ENCODE measurements at places on chromosomes 7 and 10.

DNA sequence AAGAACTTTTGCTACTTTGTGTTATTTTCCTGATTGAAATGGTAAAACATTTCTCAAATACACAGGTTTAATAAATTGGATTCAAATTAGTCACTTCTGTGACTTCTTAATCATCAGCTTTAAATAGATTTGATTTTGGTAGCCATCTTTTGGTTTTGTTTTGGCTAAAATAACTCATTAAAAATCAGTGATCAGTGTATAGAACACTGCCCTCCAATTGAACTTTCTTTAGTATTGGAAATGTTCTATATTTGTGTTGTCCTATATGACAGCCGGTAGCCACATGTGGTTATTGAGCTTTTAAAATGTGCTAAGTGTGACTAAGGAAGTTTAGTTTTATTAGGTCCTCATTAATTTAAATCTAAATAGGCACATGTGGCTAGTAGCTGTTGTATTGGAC, 50.4 kb downstream of the GLCCI1 start:
- DNase-seq = no peak

GRCh38 chr7:157440346-157441022, 103.7 kb downstream of the DNAJB6 start:
- no peak for DNase-seq

GRCh38 chr10:71694567-71694968, 25.0 kb downstream of the C10orf105 start:
- DNase-seq = no peak

DNA sequence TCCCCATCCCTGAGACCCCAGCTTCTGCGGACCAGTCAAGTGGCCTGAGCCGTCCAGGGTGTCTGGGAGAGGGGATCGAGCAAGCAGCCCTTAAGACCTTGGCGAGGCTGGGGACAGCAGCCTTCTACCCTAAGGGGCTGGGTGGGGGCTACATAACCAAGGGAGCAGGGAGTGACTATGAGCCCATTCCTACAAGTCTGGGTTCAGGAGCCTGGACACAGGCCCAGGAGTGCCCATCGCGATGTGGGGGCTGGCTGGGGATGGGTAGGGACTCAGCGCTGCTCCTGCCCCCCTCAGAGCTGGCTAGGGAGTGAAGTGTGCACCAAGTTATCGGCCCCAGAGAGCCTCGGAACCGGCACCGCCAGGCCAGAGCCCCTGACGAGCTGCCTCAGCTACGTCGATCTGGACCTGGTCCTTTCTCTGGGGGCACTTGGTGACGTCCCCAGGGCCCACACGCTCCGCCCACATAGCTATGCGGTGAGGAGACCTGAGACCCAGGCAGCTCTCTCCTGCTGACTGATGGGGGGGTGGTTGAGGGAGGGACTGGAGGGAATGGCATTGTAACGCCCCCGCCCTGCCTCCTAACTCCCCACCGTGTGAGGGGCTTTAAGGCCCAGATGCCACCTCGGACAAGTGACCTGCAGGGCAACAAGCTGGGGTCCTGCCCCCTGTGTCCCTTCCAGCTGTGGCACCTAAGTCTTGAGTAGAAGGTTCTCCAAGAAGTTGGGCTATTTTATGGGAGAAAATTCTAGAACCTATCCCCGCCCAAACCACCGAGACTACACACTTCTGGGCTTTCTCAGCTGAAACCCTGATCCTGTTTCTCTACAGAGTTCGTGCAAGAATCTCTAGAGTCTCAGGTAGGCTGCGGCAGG, 2.5 kb downstream of the SAP25 start:
- DNase-seq = no peak

GRCh38 chr10:103802081-103802480, 53.3 kb downstream of the SH3PXD2A start:
- DNase-seq = no peak

DNA sequence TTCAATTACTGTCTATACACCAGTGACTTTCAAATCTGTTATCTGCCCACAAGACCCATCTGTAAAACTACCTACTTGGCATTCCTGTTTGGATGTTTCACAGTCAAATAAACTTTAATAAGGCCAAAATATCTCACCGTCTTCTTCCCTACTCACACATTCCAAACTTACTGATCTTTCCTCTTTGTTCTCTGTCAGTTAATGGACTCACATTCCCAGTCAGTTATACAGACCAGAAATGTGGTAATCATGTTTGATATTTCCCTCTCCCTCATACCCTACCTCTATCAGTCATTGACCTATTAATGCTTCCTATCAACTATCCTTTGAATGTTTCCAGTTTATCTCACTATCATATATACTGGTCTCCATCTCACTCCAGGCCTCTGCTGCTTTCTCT, 28.5 kb upstream of the HDAC9 start:
- DNase-seq = no peak

- DNase-seq = no peak
Observed at GRCh38 chr7:33815336-33815735, 90.0 kb upstream of the BMPER start.

- no peak for DNase-seq
Observed at GRCh38 chr7:50863053-50863452, 80.4 kb upstream of the GRB10 start.

GRCh38 chr10:52019077-52019555, 295.0 kb upstream of the DKK1 start:
- DNase-seq = no peak

GRCh38 chr7:30172451-30172850, 37.7 kb downstream of the MTURN start:
- DNase-seq = no peak

GRCh38 chr7:130491841-130492522, at the start of gene MEST:
TSS of gene MEST (plus strand) at chr7:130492085. CDS start at chr7:130492314, 229 bp downstream.
- DNase-seq = no peak

DNA sequence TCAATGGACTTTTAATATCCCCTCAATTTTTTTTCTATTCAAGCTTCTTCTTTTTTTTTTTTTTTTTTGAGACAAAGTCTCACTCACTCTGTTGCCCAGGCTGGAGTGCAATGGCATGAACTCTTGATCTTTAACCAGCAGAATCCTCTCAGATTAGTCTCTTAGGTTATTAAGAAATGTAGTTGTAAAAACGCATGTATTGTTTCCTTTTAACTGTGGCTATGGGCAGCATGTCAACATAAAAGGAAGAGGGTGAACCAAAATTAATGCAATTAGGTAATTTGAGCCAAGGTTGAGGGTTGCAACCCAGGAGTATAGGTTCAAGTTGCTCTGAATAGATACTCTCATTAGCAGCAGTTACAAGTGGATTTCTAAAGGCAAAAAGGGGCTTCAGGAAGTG, 4.3 kb upstream of the GSTO1 start:
- no peak for DNase-seq

GRCh38 chr10:119634219-119634544, 17.0 kb upstream of the BAG3 start:
- no peak for DNase-seq

DNA sequence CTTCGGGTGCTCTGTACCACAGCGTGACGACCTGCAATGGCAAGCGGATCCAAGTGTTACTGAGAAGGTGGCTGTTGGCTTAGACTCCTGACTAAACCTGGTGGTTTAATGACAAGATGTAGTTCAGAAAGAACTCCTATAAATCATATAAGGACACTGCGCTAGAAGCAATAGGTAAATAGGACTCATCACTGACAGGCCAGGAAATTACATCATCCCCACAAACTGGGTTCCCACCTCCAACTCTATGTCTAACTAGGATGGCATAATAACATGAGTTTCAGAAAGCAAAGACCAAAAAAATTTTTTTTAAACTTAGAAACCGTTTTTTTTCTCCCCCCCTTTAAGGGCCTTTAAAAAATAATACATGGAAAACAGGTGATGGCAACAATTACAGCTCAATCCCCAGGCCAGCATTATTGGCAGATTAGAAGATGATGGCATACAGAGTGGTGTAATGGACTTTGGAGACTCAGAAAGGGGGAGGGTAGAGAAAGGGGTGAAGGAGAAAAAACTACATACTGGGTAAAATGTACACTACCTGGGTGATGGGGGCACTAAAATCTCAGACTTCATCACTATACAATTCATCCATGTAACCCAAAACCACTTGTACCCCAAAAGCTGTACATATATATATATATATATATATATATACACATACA, 81.4 kb upstream of the FAM133B start:
- no peak for DNase-seq

DNA sequence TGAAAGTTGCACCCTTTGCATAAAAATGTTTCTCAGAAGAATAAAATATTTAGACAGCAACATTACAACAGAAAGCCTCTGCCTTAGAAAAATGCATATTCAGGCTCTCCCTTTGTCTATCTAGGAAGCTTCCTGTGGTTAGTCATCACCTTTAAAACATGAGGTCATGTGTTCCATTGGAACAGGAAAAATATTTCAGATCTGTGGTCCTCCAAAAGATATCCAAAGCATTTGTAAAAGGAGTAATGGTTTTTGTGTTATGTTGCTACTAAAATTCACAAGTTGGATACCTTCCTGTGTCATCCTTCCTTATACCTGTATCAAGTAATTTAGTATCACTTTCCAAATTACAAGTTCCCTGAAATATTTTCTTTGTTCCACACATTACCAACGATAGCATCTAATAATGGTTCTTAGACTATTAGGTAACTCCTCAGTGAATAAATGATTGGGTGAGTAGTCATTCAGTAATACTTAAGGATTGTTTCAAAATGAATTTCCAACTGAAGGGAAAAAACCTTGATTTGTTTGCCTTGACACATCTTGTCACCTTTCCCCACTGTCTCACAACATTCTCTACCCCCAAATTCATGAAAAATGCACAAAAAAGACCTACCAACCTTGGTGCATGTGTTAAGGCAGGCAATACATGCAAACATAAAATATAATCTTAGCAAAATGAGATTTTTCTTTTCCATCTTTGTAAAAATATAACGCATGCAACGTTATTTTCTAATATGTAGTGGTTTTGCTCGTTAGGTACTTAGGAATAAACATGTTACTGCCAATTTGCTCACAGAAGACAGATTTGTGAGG, 19.7 kb upstream of the RHOBTB1 start:
- DNase-seq = no peak

- DNase-seq = no peak
Observed at GRCh38 chr10:21520949-21521348, 4.5 kb downstream of the SKIDA1 start.

DNA sequence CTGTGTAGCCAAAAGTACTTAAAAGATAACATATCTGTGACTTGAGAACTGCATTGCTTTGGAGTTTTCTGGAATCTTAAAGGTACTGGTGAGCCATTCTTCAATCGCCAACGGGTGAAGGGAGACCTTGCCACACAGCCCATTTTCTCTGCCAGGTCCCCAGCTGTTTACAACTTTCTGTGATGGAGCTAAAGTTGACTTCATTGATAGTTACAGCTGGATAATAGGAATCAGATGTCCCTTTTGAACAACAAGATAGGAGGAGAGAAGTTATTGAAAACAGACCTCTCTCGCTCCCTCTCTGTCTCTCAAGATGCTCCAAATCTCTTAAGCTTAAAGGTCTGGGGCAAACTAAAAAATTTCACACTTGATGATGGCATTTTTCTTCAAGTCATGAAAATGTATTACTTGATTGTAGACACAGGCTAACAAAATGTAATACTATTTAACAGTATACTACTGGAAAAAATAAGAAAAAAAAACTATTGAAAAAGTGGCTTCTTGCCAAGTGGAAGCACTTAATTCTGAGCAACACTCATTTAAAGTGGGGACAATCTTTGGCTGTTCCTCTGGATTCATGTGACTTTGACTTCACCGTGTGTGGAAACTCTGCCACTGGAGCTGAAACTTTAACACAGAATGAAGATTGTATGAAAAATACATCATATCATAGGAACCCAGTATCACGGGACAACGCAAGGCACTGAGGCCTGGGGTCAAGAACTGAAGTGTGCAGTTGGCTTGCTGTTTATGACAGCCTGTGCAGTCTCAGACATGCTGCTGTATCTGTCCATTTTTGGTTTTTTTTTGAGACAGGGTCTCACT, 78.4 kb upstream of the AFAP1L2 start:
- no peak for DNase-seq

GRCh38 chr7:158991824-158992621, 135.7 kb downstream of the DYNC2I1 start:
- DNase-seq = no peak

DNA sequence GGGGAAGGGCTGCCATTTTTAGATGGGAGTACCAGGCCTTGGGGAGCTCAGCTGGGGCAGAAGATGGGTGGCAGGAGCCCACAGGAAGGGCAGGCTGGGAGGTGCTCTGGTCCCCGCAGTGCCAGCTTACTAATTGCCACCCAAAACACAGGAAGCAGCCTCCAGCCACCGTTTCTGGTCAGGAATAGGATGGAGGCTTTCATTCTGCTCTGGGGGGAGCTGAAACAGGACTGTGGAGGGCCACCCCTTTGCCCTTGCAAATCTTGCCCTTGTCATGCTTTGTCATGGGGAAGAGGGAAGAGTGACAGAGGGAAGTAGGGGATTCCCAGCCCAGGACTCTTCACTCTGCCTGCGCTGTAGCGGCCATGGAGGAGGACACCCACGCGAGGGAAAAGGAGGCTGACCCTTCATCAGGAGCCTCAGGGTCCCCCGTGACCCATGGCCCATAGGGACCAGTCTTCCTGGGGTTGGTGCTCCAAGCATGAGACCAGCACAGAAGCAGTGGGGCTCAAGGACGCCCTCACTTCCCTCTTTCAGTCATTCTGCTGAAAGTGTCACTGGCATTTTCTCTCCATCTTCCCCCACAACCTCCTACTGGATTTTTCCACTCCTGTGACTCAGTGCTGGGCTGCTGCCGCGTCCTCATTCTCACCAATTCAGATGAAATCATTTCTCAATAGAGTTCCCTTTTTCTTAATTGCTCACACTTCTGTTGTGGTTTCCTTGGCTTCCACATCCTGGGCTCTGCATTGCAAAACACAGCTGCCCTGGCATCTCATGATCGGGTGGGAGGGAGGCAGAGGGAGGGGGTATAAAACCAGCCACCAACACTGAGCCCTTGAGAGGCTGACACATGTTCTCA, 61.9 kb downstream of the MKI67 start:
- DNase-seq = peak; percentile 79

- no peak for DNase-seq
Observed at GRCh38 chr7:120373174-120373573, 100.2 kb downstream of the KCND2 start.

- DNase-seq = peak; percentile 64
Observed at GRCh38 chr7:3063016-3063753, 19.5 kb upstream of the CARD11 start.

DNA sequence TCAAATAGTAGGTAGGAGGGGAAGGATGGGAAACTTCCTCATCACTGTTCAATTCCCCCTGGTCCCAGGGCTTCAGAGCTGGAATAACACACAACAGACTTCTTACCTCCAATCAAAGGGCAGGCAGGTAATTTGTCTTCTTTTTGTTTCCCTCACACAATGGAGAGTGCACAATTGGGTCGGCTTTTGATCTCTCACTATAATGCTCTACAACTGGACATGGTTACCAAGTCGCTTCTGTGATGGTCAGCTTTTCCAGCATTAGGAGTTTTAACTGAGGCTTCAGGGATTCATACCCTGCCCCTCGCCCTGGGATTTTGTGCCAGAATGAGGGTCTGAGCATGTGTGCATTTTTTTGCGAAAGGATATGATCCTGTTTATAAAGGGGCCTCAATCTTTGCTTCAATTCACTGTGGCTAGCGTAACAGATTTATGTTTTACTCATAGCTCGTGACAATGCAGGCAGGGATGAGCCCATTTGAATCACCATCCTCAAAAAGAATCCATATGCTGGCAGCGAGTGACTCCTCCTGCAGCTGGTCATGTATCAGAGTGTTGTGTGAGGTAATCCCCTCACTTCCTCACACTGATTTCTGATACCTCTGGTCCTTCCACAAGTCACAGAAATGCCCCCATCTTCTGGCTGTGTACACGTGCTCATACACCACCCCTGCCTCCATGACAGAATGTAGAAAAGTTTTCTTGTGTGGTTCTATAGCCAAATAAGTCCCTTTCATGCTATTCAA, 189.6 kb downstream of the CTTNBP2 start:
- DNase-seq = no peak

All from stimulated activated CD8-positive, alpha-beta memory T cell treated with anti-CD3 and anti-CD28 coated beads, Interleukin-15, amount 100 ng/mL, for 4 hours (primary cell).